ENCODE measurements at places on chromosomes 1 and 21. TPM values are rescaled to one million over a fixed set of nuclear protein-coding genes. Genes with fewer than 3 reads are reported as not detected.

- DNase-seq: no peak
Measured at GRCh38 chr1:15141935-15142539, 11.5 kb upstream of the TMEM51 start.

DNA sequence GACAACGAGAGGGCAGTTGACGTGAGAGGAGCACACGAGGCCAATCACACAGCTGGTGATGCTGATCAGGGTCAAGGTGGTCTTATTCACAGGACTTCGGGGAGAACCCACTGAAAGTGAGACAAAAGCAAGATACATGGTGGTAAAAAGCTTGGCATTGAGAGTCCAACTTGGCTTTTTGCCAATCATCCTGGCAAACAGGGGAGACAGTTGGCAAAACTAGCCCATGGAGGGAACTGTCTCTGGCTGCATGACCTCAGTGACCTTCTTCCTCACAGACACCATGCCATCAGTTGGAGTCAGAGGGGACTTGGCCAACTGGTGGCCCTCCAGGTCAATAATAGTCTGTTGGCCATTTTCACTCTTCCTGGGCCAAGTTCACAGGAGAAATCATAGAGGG, 139.9 kb downstream of the ASTN1 start:
- no peak for DNase-seq

GRCh38 chr1:54167422-54168139, 14.8 kb upstream of the CDCP2 start:
- no peak for DNase-seq

- DNase-seq: no peak
Measured at GRCh38 chr1:244021427-244021826, 29.7 kb upstream of the ZBTB18 start.

GRCh38 chr1:152577168-152577567, 3.1 kb downstream of the LCE3D start:
- no peak for DNase-seq

DNA sequence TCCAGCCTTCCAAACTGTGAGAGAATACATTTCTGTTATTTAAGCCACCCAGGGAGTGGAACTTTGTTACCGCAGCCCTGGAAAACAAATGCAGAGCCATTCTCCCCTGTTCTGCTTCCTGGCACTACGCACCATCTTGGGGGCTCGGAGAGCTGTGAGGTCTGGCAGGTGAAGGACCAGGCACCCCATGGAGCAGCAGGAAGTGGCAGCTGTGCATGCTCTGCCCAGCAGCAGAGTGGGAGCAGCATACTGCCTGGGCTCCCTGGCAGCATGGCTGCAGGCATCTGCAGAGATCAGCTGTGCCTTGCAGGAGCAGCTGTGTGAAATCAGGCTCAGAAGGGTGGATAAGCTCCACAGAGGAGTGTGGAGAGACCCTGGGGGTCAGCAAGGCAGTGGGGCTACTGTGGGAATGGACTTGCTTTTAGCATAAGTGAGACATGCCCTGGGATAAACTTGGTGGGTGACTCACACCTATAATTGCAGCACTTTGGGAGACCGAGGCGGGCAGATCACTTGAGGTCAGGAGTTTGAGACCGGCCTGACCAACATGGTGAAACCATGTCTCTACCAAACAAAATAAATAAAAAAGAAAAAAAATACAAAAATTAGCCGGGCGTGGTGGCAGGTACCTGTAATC, 17.7 kb upstream of the ZSCAN20 start:
- DNase-seq: no peak

DNA sequence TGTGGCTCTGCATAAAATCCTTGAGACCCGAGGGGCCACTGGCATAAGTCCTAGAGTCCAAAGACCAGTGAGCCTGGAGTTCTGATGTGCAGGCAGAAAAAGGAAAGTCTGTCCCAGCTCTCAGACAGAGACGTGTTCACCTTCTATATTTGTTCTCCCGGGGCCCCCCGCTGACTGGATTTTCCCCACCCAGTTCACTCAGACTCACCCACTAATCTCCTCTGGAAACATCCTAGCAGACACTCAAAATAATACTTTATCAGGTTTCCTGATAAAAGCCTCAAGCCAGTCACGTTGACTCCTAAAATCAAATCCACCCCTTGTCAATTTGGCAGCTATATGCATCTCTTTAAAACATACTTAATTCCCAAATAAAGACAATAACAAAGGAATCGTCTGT, 1084.2 kb upstream of the NCAM2 start:
- DNase-seq: no peak

GRCh38 chr1:66300280-66300971, 233.5 kb upstream of the SGIP1 start:
- no peak for DNase-seq

DNA sequence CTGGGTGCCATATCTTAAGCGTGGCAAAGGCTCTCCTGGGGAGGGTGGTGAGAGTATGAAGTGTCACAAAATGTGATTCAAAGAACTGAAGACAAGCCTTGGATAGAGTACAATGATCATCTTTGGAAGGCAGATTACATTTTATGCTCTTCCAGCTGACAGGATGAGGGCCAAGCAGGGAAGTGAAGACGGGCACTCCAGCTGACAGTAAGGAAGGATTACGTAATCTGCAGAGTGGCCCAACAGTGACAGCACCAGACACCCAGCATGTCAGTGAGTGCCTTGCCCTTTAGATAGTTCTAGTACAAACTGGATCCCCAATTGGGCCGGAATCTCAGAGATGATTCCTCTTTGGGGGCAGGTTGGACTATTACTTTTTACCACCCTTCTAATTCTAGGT, 52.7 kb downstream of the UBE2T start:
- no peak for DNase-seq

- no peak for DNase-seq
Measured at GRCh38 chr1:98385652-98386051, 275.9 kb upstream of the SNX7 start.

DNA sequence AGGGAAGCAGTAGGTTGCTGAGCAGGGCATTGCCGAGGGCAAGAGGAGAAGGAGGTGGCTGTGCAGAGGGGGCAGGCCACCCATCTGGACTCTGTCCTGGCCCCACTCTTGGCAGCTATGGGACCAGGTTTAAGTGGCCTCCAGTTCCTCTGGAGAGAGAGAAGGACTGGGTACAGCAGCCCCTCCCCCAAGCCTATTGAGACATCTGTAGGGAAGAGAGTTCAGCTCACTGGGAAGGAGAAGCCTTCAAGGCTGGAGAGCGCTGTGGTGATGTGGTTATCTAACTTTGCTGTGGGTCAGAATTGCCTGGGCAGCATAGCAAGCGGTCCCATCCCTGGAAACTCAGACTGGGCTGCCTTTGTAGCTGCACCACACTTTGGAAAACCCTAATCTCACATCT, 93.9 kb downstream of the KCNJ15 start:
- no peak for DNase-seq

DNA sequence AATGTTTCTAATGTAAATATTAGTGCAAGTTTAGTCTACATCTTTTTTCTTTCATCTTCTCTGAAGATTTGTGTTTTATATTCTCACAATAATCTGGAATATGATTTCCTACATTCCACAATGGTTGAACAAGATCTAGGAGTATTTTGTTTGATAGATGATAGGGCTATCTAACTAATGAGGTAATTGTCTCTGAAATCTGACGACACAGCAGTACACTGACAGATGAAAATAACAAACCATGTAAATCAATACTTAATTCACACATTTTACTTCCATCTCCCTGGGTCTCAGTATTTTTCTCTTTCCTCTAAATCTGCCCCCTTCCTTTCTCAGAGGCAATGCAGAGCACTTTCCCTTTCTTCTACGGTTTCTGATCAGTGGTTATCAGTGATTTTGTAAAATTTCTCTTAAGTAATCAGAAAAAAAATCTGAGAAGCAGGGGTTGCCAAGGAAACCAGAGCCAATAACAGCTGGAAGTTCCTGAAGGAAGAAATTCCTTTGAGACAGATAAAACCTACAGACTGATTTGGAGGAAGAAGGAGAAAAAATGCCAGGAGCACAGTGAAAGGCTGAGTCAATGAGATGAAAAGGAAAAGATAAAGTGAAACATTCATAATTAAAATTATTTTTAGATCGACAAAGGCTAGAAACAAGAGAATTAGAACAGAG, 7.3 kb upstream of the ANKRD13C start:
- no peak for DNase-seq

DNA sequence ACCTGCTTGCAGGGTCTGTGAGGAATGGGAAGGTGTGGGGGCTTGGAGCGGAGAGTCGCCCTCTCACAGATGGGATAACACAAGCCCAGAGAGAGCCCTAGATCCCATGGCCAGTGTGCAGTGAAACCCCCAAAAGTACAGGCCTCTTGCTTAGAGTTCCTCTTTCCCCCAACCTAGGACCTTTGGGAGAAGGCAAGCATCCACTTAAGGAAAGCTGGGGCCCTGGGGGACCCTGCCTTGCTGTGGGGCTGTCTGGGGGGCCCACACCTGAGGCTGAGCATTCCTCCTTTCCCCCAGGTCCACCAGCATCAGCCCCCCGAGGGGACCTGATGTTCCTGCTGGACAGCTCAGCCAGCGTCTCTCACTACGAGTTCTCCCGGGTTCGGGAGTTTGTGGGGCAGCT, 1.1 kb downstream of the VWA1 start:
- no peak for DNase-seq

GRCh38 chr1:87179076-87179810, 149.4 kb upstream of the LMO4 start:
- no peak for DNase-seq

Gene RAB42
- 1.2 TPM for total RNA-seq

Gene MEF2D
- 4.9 TPM for total RNA-seq

Gene LCE1C
- not detected for total RNA-seq

Gene CYP4A11
- not detected for total RNA-seq

Data from frontal cortex (tissue), 4 donors.